Heart left ventricle (tissue), 16 donors: ENCODE measurements at places on chromosomes 2 and 18.

DNA sequence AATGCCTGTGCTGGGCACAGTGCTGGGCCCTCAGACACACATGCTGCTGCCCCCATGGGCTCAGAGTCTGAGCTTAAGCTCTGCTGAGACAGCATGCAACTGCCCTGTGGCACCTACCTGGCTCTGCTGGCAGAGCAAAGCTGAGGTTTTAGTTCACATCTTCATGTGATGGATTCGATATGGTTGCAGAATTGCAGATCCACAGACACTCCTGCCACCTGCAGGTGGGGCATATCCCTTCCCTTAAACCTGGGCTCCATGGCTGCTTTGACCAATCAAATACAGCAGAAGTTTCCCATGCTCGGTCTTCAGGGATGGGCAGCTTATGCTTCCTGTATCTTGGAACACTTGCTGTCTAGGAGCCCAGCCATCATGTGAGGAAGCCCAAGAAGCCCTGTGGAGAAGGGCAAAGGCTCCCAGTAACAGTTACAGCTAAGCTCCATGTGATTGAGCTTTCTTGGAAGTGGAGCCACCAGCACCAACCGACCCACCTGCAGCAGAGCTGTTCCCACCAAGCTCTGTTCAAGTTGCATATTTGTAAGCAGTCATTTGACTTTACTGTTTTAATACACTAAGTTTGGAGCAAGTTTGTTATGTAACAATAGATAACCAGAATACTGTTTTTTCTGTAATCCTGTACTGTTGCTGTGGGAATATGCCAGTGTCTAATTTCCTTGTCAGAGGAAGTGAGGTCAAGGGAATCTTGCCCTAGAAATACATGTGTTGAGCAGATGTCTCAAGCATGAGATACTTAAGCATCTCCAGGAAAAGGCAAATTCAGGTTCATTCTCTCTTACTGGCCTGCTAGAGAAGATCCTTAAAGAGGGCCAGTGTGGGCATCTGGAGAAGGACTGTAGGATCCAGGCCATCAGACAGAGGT lies 79.3 kb downstream of the SH3RF3 start:
- DNase-seq = no peak

GRCh38 chr18:39872651-39873050 lies 2082.4 kb upstream of the PIK3C3 start:
- DNase-seq = no peak

- DNase-seq = no peak
These were observed 15.9 kb upstream of the FIGN start for GRCh38 chr2:163751696-163752095.

GRCh38 chr2:43424262-43425207 lies 171.3 kb downstream of the THADA start:
- DNase-seq = no peak

DNA sequence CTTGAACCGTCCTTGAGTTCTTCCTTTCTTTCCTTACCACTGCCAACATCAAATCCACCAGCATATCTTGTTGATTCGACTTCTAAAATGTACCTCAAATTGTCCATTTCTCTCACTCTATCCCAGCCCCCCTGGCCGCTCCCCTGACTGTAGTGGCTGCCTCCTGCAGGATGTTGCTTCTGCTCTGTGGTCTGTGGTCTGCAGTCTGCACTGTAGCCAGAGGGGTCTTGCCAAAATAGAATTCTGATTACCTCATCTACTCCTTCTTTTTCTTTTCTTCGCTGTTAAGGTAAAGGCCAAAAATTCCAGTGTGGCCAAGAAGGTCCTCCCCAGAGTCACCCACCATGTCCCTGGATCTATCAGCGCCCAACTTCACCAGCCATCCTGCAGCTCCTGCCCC lies 79.5 kb upstream of the ALPP start:
- no peak for DNase-seq

- peak; percentile 77 for DNase-seq
These were observed 125.1 kb upstream of the HAAO start for GRCh38 chr2:42917425-42917927.

GRCh38 chr18:5625076-5625475 lies 81.3 kb upstream of the EPB41L3 start:
- DNase-seq = no peak

DNA sequence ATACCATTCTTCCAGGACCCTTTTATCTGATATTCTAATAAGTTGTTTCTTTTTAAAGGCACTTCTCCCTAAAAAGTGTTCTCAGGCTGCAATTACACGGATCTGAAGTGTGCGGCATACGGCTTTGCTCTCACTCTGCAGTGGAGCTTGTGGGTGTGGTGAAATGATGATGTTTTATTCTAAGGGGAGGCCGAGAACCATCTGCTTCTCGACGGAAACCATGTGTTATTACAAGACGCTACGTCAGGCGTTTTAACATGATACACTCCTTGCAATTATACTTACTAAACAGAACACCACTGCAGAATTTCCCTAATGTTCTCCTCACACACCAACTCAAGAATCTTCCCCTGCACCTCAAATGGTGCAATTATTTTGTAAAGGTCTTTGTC lies 34.9 kb upstream of the CTDP1 start:
- DNase-seq = no peak

DNA sequence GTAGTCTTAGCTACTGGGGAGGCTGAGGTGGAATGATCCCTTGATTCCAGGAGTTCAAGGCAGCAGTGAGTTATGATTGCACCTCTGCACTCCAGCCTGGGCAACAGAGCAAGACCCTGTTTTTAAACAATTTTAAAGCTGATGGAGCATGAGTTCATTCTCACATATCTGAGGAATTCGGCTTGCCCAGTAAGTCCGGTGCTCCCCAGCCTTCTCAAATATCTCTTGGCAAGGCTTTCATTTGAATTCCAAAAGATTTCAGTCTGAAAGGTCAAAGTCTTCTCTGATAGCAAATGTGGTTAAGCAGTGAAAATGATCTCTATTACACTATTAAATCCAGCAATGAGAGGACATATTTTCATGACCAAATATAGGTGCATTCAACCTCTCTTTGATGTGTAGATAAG lies 27.9 kb downstream of the PIEZO2 start:
- DNase-seq = no peak

DNA sequence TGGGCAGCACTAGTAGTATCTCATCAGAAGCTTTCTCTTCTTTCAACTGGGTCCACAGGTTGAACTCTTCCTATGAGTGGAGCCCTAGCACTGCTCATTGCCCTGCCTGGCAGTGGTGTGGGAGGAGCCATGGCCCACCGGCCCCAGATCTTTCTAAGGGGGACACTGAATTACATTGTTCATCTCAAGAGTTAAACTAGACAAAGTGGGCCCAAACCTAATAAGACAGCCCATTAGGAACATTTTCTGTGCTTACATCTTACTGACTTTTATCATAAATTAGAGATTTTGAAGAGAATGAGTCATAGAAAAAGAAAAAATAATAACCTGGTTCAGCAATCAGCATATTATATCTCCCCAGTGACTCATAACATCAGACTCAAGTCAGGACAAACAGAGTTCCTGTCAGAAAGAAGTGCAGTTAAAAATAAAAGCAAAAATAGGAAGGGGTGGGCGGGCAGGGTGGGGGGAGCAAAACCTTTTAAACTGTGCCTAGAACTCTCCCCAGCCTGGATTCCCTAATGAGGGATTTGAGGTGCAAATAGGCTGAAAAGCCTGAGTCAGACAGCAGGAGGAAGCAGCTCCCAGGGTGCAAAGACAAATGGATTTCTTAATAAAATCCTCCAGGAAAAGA lies 161.6 kb upstream of the TRIB2 start:
- no peak for DNase-seq

- DNase-seq = peak; percentile 57
These were observed at the start of gene ADGRF3 for GRCh38 chr2:26346454-26347053. ADGRF3 (minus strand) TSS chr2:26346789; CDS start chr2:26346234, 555 bp downstream.

GRCh38 chr2:199339891-199340605 lies 117.7 kb downstream of the SATB2 start:
- no peak for DNase-seq

DNA sequence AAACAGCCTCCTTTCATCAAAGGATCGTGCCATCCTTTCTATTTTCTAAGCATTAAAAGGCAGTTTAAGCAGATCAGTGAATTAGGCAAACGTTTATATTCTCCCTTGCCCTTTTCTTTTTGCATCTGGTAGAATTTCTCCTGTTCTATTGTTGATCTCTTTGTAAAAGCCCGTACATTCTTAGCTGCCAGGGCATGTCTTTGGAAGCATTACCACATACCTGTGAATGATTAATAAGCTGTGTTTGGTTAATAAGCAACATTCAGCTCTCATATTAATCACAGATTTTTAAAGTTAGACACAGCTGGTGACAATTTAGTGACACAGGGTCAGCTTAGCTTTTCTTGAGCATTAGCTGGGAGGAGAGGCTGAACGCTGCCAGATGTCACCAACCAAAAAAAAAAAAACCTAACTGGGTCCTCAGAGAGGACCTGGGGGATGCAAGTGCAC lies 33.8 kb upstream of the CYP1B1 start:
- no peak for DNase-seq

GRCh38 chr18:3139406-3139805 lies 80.4 kb downstream of the MYOM1 start:
- DNase-seq = no peak

DNA sequence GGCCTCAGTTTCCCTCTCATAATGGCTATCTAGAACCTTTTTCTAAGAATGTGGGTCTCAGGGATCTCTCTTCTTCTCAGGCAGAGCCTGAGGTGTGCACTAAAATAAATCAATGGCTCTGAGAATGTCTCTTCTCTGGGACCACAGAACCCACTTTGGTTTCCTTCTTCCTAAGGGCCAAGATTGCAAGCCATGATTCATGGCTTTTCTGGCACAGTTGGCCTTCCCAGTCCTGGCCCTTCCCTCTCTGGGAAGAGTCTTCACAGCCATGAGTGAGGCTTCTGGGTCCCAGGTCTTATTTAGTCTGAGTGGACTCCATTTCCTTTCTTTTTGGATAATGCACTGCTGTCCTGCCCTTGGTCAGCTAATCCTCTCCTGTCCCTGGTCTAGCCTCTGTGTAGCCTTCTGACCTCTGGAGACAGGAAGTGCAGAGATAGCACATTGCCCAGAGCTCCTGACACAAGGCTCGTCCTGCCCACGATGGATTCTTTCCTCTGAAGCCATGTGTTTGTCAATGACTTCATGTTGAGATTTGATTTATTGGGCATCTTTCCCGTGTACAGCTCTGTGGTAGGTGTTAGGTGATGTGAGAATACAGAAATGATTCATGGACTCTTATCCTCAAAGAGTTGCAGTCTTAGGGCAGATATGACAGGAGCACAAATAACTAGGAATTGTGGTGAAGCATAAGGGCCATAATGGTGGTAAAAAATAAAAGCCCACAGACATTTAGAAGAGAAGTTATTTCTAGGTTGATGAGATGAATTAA lies 245.0 kb downstream of the CLIP4 start:
- no peak for DNase-seq

GRCh38 chr2:161842736-161843433 lies 218.7 kb downstream of the SLC4A10 start:
- no peak for DNase-seq

GRCh38 chr2:170146784-170147183 lies 31.2 kb upstream of the MYO3B start:
- DNase-seq = no peak

- peak; percentile 37 for DNase-seq
These were observed 14.6 kb upstream of the TMEM214 start for GRCh38 chr2:27018142-27018541.

GRCh38 chr2:190881598-190882410 lies 1.2 kb downstream of the GLS start:
- DNase-seq = peak; percentile 72

- no peak for DNase-seq
These were observed 391.1 kb upstream of the SPRED2 start for GRCh38 chr2:65823511-65823910.

GRCh38 chr18:36809590-36810381 lies 19.0 kb downstream of the TPGS2 start:
- no peak for DNase-seq

GRCh38 chr18:5142131-5142530 lies 54.9 kb downstream of the AKAIN1 start:
- DNase-seq = no peak

- DNase-seq = no peak
These were observed 99.4 kb downstream of the ZNF516 start for GRCh38 chr18:76395609-76396008.

DNA sequence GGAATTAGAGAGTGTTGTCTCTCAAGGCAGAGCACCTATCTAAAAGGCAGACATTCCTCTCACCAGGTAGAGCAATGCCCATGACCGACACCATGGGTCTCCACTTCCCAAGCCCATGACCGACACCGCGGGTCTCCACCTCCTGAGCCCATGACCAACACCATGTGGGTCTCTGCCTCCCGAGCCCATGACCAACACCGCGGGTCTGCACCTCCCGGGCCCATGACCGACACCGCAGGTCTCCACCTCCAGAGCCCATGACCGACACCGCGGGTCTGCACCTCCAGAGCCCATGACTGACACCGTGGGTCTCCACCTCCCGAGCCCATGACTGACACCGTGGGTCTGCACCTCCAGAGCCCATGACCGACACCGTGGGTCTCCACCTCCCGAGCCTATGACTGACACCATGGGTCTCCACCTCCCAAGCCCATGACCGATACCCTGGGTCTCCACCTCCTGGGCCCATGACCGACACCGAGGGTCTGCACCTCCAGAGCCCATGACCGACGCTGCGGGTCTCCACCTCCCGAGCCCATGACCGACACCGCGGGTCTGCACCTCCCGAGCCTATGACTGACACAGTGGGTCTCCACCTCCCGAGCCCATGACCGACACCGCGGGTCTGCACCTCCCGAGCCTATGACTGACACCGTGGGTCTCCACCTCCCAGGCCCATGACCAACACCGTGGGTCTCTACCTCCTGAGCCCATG lies 262.4 kb upstream of the SALL3 start:
- no peak for DNase-seq

GRCh38 chr2:106270471-106270891 lies 76.4 kb upstream of the UXS1 start:
- DNase-seq = no peak

DNA sequence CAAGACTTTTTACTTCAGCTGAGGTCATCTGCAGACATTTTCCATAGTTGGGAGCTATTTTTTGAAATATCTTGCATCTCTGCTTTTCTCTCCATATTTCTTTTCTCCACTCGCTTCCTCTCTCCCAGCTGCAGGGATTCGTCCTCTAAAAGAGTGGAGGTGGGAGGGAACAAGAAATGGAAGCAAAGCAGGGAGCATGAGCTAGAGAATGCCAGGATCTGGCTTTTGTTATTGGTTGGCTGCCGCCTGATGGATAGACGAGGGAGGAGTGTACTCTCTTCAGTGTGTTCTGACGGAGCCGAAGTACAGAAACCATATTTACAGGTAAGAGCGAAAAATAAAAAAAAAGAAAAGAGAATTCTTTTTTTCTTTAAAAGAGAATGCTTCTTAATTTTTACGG lies at the start of gene CSRNP3:
CSRNP3 (plus strand) TSS at position 282 of the 400 bp plus-strand sequence. CDS start 125,368 bp downstream, outside the sequence.
- DNase-seq = peak; percentile 62

GRCh38 chr2:206718296-206718695 lies at the start of gene DYTN:
DYTN (minus strand) TSS chr2:206718396; CDS start chr2:206718279, 117 bp downstream.
- DNase-seq = no peak

- DNase-seq = no peak
These were observed 364.8 kb upstream of the GALNT5 start for GRCh38 chr2:156892467-156893281.

GRCh38 chr2:113230531-113230930 lies 48.2 kb downstream of the PAX8 start:
- no peak for DNase-seq

DNA sequence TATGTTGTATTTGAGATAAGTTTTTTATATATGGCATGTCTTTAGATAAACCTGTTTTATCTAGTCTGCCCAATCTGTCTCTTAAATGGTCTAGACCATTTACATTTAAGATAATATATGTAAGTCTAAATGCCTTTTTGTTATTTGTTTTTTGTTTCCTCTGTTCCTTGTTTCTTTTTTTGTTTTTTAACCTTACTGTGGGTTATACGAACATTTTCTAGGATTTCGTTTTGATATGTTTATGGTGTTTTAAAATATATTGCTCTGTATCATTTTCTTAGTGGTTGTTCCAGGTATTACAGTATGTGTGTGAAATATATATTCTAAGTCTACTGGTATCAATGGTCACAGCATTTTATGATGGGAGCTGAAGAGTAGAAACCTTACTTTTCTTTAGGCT lies 13.3 kb downstream of the BCL2L11 start:
- DNase-seq = no peak
